ENCODE measurements at places on chromosomes 2 and 18.

- no peak for DNase-seq
These were observed 109.7 kb upstream of the DDX18 start for GRCh38 chr2:117704818-117705217.

- DNase-seq = no peak
These were observed 92.1 kb downstream of the NFATC1 start for GRCh38 chr18:79487801-79488201.

DNA sequence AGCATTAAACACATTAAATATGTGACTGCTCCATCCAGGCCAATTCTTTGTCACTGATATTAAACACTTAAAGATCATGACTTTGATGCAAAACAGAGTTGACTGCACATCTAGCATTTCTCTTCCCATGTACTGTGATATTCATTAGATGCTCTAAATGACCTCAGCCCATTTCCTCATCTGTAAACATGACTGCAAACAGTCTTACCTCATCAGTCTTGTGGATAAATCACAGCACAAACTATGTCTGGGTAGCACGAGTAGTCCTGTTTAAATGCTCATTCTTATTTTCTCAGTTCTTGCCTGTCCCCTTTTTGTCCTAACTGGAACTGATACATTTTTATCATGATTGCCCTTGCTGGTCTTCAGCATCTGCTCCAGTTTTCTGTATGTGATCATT is 1974.8 kb upstream of the LRRTM1 start:
- no peak for DNase-seq

DNA sequence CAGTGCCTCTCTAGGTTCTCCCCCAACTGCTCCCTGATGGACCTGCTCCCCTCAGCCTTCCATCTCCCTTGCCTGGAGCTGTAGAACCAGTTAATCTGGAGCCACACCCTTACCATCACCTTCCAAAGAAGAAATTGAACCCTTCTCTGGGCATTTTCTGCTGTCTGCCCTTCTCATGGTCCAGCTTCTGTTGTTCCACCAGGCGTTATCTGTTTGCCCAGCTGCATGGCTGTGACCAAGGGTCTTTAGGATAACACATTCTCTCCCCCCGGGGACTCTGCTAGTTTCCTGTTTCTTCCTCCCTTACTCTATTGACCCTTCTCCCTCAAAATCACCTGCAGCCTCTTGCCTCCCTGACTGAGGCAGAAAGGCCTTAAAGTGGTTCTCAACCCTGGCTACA is 3.2 kb upstream of the ANKRD53 start:
- DNase-seq = no peak

DNA sequence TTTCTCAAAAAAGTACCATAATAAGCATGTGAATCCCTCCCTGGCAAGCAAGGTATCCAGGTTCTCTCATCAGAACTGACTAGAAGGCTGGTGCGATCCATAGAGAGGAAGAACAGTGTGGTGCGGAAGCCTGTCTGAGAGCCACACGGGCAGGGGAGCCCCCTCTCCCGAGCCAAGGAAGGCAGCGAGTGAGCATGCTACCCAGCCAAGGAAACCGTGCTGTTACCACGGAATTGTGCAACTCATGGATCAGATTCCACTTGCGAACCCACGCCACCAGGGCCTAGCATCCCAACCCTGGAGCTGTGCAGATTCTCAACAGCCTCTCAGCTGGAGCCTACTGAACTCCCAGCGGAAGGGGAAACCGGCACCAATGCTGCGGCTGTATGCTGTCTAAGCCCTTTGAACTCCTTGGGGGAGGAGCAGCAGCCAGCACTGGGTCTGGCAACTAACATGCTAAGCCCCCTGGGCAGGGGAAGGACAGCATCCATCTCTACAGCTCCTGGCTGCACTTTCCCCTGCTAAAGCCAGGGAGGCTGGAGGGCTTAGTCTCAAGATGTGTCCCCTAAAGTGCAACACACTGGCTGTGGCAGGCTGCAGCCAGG is 823.1 kb downstream of the EPHA4 start:
- no peak for DNase-seq

DNA sequence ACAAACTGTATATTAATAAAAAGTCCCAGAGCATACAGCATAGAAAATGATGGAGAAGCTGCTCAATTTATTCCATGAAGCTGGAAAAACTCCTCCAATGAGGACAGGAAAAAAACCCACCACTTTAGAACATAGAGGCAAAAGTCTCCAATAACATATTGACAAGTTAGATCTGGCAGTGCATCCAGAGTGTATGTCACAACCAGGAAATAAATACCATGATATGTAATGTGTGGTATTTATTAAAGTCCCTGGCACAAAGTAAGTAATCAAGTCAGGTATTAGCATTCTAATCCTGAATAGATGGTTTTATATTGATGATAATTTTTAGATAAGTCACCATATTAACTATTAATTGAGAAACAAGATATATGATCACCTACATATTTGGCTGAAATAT is 427.3 kb upstream of the HS6ST1 start:
- no peak for DNase-seq

GRCh38 chr18:26133652-26134051 is at the start of gene PSMA8:
Gene PSMA8, plus strand, starts transcription at chr18:26133869. Its CDS starts 97 bp downstream, at chr18:26133966.
- DNase-seq = peak; percentile 6

GRCh38 chr2:203748331-203749126 is 42.1 kb downstream of the CD28 start:
- DNase-seq = no peak

DNA sequence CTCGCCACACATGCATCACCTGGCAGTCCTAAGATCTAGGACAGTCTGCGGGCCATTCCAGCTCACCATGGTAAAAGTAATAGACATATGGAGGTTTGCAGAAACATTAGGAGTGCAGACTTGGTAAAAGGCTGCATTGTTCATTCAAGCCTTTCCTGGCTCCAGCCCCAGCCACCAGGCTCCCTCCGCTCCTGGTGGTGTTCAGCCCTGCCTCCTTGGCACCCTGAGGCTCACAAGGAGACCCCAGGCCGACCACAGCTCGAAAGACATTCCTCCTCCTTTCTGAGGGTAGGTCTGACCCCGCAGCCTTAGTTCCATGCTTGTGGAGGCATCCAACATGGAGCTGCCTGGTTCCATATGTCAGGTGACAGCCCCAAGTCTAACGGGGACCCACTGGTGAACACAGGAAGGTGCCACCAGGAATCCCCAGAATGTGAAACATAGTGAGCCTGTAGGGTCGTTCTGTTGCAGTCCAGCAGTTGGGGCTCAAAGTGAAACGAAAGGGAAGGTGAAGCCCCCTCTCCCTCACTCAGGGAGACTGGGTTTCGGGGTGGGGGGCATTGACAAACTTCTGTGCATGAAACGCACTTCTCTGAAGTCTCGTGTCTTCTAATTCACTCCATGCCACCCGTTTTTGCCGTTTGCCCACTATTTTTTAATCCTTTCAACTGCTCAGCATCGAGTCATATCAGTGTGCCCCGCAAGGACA is 5.0 kb upstream of the SP100 start:
- DNase-seq = no peak

DNA sequence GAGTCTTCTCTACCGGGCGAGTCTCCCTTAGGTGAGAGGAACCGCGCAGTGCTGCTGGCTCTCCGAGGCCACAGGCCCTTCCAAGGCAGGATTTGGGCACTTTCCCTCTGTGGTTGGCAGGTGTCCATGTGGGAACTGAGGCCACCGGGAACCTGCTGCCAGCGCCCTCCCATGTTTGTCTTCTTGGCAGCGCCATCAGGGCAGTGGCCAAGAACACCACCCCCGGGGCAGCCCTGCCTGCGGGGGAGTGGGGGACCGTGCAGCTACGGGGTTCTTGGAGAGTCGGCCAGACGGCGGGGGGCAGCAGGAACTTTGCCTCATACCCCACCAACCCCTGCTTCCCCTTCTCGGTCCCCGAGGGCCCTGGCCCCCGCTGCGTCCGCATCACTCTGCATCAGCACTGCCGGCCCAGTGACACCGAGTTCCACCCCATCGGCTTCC is 10.0 kb downstream of the CAPN10 start:
- DNase-seq = no peak

GRCh38 chr2:65436169-65436823 is 3.9 kb upstream of the SPRED2 start:
- DNase-seq = peak; percentile 18

- DNase-seq = no peak
These were observed 77.2 kb downstream of the TLK1 start for GRCh38 chr2:171083451-171083850.

DNA sequence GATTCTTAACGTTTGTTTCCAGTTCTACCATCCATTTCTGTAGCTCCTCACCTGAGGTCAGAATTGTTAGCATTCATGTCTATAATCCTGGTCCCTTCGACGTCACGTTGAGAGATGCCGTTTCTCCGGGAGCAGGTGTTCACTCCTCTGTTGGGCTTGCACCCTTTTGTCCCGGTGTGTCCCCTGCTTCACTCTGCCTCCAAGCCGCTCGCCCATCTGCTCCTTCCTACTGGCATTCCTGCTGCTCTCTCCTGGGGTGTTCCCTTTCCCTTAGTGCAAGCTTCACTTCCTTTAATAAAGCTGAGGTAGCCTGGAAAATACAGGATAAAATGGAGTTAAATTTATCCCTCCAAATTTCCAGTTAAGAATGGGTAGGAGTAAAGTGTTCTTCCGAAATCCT is 61.9 kb upstream of the CABYR start:
- DNase-seq = no peak

- DNase-seq = no peak
These were observed 237.5 kb downstream of the DSEL start for GRCh38 chr18:67278984-67279383.

- DNase-seq = no peak
These were observed 7.8 kb downstream of the CCNT2 start for GRCh38 chr2:134926231-134926931.

GRCh38 chr2:44844651-44845270 is 96.7 kb upstream of the SIX3 start:
- no peak for DNase-seq

- DNase-seq = no peak
These were observed 18.1 kb upstream of the ZNF407 start for GRCh38 chr18:74579496-74580065.

GRCh38 chr2:10036095-10036884 is 7.1 kb upstream of the KLF11 start:
- peak; percentile 49 for DNase-seq

DNA sequence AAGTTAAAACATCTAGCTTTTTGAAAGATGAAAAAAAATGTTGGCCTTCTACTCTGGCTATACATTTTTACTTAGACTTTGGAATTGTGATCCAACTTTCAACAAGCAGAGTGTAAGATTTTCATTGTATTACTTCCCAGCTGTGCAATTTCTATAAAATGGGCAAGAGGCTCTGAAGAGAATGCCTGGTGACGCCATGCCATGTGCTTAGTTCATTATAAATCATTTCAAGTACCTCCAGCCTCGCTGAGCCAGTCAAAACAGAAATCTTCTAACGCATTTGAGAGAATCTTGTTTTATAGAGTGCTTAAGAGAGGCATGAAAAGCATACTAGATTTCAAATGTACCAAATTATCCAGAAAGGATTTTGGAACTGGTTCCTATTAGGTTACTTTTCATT is 10.1 kb upstream of the STK17B start:
- DNase-seq = no peak

GRCh38 chr2:65053199-65053598 is 3.0 kb upstream of the CEP68 start:
- peak; percentile 71 for DNase-seq

DNA sequence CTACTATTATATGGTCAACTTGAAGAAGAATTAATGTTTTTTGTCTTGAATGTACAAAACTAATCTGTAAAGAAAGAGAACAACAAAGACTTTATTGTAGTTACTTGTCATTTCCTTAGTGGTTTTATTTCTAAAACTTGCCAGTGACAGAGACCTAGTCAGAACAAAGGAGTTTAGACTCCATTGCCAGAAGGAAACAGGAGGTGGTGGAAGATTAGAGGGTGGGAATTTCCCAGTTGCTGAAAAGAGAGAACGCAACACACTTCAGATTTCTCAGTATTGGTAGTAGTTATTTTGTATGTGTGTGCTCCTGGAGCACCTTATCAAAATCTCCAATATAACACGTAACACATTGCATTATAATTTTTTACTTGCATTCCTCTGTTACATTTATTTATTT is 81.4 kb downstream of the CDCA7 start:
- DNase-seq = no peak

- no peak for DNase-seq
These were observed 48.2 kb downstream of the MAPRE2 start for GRCh38 chr18:35089382-35089781.

- peak; percentile 76 for DNase-seq
These were observed 78.5 kb downstream of the PRKCE start for GRCh38 chr2:45729753-45730512.

GRCh38 chr2:85719609-85720240 is 25.6 kb downstream of the GNLY start:
- DNase-seq = no peak

GRCh38 chr2:38475567-38475881 is 98.5 kb upstream of the ATL2 start:
- DNase-seq = no peak

GRCh38 chr2:68118816-68119215 is 38.9 kb upstream of the PNO1 start:
- no peak for DNase-seq

DNA sequence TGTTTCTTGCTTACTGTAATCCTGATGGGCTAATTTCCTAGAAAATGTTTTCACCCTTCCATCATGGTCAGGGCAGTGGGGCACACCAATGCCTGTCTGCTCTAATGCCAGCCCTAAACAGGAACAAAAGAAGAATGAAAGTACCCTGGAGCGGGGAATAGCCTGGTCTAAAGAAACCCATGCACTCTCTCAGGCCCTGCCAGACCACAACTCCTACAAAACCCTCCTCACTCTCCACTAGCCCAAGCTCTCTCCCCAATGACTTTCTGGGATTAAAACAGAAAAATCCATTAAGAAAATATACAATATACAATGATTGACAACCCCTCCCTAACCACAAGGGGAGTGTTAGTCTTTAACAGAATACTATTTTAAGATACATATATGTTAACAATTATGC is 67.6 kb downstream of the AAK1 start:
- DNase-seq = no peak

DNA sequence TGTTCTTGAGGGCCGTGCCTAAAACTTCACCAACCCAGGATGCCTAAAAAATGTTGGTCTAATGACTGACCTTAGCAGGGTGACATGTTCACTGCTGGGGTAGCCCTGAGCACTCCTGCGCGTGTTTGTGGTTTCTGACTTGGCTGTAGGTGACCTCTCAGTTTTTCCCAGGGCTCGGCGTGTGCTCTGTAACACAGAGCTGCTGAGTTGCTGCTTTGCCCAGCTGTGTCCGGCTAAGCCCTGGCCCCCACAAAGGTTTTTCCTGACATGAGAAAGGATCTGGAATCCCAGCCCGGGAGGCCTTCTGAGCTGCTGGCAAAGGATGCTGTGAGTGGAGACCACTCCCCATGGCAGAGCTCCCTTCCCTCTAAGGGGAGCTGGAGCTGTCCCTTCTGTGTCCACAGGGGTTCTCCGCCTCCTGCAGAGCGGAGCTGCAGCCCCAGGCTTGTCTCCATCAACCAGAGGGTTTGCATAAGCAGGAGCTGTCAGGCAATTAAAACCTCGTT is 52.7 kb downstream of the CRIM1 start:
- no peak for DNase-seq

Measured in stimulated activated naive B cell treated with anti-CD40 and anti-IgM and Interleukin-4, amounts not matched to agents 10 μg/mL and 1 μg/mL and 100 μg/mL, for 72 hours (primary cell).